ENCODE measurements at places on chromosomes 4 and X. TPM values are rescaled to one million over a fixed set of nuclear protein-coding genes. Genes with fewer than 3 reads are reported as not detected.

The SPANXA2 gene
- not detected for polyA plus RNA-seq

The TENT5D gene
- polyA plus RNA-seq: not detected

The NWD2 gene
- not detected for polyA plus RNA-seq

The SCML1 gene
- 10.1 TPM for polyA plus RNA-seq

The PF4V1 gene
- 0.83 TPM for polyA plus RNA-seq

The C4orf51 gene
- polyA plus RNA-seq: not detected

The TCP11X2 gene
- not detected for polyA plus RNA-seq

The LRCH2 gene
- 6.1 TPM for polyA plus RNA-seq

The ARSH gene
- polyA plus RNA-seq: not detected

The NUDT10 gene
- 2.5 TPM for polyA plus RNA-seq

The TMEM156 gene
- polyA plus RNA-seq: 2.3 TPM

The CSAG1 gene
- not detected for polyA plus RNA-seq

The PPBP gene
- not detected for polyA plus RNA-seq

The XAGE1A gene
- not detected for polyA plus RNA-seq

The VSIG1 gene
- polyA plus RNA-seq: 0.22 TPM

The GLUD2 gene
- polyA plus RNA-seq: 1.4 TPM

The FAT4 gene
- 15.4 TPM for polyA plus RNA-seq

The CFP gene
- 0.05 TPM for polyA plus RNA-seq

The PPP2R2C gene
- polyA plus RNA-seq: not detected

The GLRA3 gene
- not detected for polyA plus RNA-seq

The MUC7 gene
- not detected for polyA plus RNA-seq

The POF1B gene
- not detected for polyA plus RNA-seq

The SETD7 gene
- 24.9 TPM for polyA plus RNA-seq

The YIPF7 gene
- polyA plus RNA-seq: not detected

The F11 gene
- not detected for polyA plus RNA-seq

The PAGE4 gene
- not detected for polyA plus RNA-seq

The PPEF2 gene
- not detected for polyA plus RNA-seq

The ADH1A gene
- not detected for polyA plus RNA-seq

The PRDM5 gene
- 12.3 TPM for polyA plus RNA-seq

The XAGE1B gene
- not detected for polyA plus RNA-seq

The SPACA5 gene
- not detected for polyA plus RNA-seq

The RAB40A gene
- polyA plus RNA-seq: 0.19 TPM

The SSX1 gene
- polyA plus RNA-seq: not detected

The SLC26A1 gene
- 0.05 TPM for polyA plus RNA-seq

The L1CAM gene
- 0.10 TPM for polyA plus RNA-seq

The CYP2U1 gene
- 6.3 TPM for polyA plus RNA-seq

The ASB12 gene
- polyA plus RNA-seq: not detected

The ADH6 gene
- 0.02 TPM for polyA plus RNA-seq

The TMEM150C gene
- polyA plus RNA-seq: 0.11 TPM

The EMCN gene
- not detected for polyA plus RNA-seq

The RUFY3 gene
- 39.1 TPM for polyA plus RNA-seq

The CBLL2 gene
- polyA plus RNA-seq: not detected

The ASB11 gene
- not detected for polyA plus RNA-seq

The NLGN4X gene
- not detected for polyA plus RNA-seq

The SATL1 gene
- not detected for polyA plus RNA-seq

The GJB1 gene
- not detected for polyA plus RNA-seq

The WAS gene
- polyA plus RNA-seq: 0.14 TPM

The RNF150 gene
- polyA plus RNA-seq: 9.8 TPM

The SSX2 gene
- not detected for polyA plus RNA-seq
